ENCODE measurements at places on chromosomes 12 and 14.

GRCh38 chr12:16833376-16834015 is 227.5 kb upstream of the LMO3 start:
- DNase-seq = no peak

DNA sequence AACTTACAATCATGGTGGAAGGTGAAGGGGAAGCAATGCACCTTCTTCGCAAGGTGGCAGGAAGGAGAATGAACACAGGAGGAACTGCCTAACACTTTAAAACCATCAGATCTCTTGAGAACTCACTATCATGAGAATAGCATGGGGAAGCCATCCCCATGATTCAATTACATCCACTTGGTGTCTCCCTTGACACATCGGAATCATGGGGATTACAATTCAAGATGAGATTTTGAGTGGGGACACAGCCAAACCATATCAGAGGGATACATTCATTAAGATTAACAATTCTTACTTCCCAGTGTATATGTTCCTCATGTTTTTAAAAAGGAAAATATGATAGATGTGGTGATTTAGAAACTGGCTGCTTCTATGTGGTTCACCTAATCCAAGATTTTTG is 117.9 kb downstream of the PDE3A start:
- DNase-seq = no peak

DNA sequence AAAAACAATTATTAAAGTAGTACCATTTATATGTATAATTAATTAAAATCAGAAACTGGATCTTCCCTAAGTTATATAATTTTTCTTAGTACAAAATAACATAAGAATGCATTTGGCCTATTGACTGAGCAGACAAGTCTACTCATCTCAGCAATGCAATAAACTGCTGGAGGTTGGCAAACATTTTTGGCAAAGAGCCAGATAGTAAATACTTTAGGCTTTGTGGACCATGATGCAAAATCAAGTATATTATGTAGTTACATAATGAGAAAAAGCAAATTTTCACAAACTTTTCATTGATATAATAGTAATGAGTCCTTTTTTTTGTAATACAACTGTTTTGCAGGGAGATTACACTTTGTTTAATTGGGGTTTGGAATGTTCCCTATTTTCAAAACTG is 30.9 kb downstream of the ERGIC2 start:
- no peak for DNase-seq

GRCh38 chr12:55682087-55682796 is 25.5 kb downstream of the ITGA7 start:
- DNase-seq = no peak

GRCh38 chr14:82533351-82533750 is 999.7 kb upstream of the SEL1L start:
- DNase-seq = no peak

- no peak for DNase-seq
Measured at GRCh38 chr12:72072592-72073212, 134.1 kb downstream of the TPH2 start.

DNA sequence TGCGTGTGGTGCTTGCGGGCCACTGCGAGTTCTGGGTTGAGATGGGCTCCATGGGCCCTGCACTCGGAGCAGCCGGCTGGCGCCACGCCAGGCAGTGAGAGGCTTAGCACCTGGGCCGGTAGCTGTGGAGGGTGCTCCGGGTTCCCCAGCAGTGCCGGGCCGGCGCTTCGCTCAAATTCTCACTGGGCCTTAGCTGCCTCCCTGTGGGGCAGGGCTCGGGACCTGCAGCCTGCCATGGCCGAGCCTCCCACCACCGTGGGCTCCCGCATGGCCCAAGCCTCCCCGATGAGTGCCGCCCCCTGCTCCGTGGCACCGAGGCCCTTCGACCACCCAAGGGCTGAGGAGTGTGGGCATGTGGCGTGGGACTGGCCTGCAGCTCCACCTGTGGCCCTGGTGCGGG is 375.7 kb downstream of the NELL2 start:
- no peak for DNase-seq

DNA sequence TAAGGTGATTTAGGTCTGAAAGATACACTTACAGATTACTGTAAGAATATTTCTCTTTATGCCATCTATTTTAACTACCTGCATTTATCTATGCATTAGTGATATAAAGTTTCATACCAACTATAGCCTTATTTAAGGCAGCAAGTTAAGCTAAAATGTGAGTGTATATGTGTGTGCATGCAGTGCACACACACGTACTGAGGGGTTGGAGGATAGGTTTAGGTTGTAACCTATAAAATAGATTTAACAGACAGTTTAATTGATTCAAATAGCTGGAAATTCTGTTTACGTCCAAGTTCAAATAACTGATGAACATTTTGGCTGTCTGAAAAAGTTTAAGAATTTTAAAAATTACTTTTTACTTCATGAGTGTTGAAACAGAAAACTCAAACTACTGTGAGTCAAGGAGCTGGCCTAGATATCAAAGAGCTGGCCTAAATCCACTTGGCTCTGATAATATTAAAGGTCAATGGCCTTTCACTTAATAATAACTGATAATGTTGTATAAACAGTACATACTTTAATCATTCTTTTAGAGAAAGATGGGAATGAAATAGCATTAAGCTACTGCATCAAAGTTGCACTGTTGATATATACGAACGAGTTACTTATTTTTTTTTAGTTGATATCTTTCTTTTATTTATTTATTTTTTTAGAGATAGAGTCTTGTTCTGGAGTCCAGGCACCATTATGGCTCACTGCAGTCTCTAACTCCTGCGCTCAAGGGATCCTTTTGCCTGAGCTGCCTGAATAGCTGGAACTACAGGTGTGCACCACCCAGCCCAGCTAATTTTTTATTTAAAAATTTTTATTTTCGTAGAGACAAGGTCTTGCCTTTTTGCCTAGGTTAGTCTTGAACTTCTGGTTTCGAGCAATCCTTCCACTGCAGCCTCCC is 13.8 kb upstream of the KCNJ8 start:
- no peak for DNase-seq

- no peak for DNase-seq
Measured at GRCh38 chr12:130213249-130213648, 51.0 kb downstream of the FZD10 start.

GRCh38 chr12:78886719-78887407 is 22.3 kb downstream of the SYT1 start:
- DNase-seq = no peak

- no peak for DNase-seq
Measured at GRCh38 chr12:42756841-42757623, 167.5 kb upstream of the PRICKLE1 start.

GRCh38 chr14:94009767-94010166 is 12.7 kb downstream of the CCDC197 start:
- no peak for DNase-seq

DNA sequence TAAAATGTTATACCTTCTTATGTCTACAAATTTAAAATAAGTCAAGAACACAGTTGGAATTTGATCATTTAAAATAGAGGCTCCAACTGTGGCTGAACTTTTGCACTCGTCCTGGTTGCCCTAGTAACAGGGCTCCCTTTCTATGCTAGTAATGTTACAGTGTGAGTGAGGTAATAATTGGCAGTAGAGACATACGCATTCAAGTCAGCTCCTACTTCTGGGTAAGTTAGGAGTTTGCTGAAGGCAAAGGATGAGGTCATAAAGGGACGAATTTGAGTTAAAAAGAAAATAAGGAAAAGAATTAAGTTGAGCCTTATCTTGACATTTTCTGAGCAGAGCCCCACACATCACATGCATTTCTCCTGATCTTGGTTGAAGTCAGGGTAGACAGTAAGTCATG is 129.1 kb downstream of the TMEM117 start:
- DNase-seq = no peak

- no peak for DNase-seq
Measured at GRCh38 chr14:58397156-58397555, 1.4 kb downstream of the TOMM20L start.

- DNase-seq = peak; percentile 59
Measured at GRCh38 chr14:75307700-75308379, 29.2 kb downstream of the FOS start.

GRCh38 chr12:110698171-110698902 is 9.4 kb upstream of the HVCN1 start:
- peak; percentile 68 for DNase-seq

- no peak for DNase-seq
Measured at GRCh38 chr12:51891843-51892242, 3.9 kb downstream of the ANKRD33 start.

DNA sequence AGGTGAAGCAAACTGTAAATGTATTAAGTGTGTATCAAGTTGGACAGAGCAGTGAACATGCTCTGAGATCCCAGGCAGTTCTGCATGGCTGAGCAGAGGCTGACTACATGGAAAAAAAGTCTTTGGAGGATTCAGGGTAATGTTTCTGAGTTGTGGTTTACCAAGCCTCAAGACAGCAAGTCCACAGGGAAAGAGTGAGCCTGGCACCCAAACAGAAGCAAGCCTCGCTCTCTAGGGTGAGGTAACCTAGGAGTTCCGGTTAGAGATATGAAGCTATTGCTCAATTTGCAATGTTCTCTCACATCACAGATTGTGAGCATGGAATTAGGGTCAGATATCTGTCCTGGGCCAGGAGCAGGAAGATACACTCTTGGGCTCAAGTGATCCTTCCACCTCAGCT is 158.6 kb downstream of the MON2 start:
- no peak for DNase-seq

DNA sequence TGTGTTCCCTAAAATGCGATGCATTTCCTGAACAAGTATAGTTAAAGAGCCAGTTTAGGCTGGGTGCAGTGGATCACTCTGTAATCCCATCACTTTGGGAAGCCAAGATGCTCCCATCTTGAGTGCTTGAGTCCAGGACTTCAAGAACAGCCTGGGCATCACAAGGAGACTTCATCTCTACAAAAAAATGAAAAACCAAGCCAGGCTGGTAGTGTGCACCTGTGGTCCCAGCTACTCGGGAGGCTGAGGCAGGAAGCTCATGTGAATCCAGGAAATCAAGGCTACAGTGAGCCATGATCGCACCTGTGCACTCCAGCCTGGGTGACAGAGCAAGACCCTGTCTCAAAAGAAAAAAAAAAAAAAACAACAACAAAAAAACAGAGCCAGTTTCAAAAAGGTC is 26.3 kb downstream of the HECTD1 start:
- no peak for DNase-seq

- DNase-seq = peak; percentile 90
Measured at GRCh38 chr12:4269279-4269991, 4.1 kb upstream of the CCND2 start.

GRCh38 chr12:42612231-42612613 is 22.7 kb upstream of the PRICKLE1 start:
- DNase-seq = no peak

GRCh38 chr14:97771340-97772045 is 974.3 kb downstream of the VRK1 start:
- no peak for DNase-seq

- DNase-seq = no peak
Measured at GRCh38 chr12:28569698-28570411, 379.6 kb downstream of the CCDC91 start.

- no peak for DNase-seq
Measured at GRCh38 chr12:11894890-11895289, 175.8 kb upstream of the BCL2L14 start.

DNA sequence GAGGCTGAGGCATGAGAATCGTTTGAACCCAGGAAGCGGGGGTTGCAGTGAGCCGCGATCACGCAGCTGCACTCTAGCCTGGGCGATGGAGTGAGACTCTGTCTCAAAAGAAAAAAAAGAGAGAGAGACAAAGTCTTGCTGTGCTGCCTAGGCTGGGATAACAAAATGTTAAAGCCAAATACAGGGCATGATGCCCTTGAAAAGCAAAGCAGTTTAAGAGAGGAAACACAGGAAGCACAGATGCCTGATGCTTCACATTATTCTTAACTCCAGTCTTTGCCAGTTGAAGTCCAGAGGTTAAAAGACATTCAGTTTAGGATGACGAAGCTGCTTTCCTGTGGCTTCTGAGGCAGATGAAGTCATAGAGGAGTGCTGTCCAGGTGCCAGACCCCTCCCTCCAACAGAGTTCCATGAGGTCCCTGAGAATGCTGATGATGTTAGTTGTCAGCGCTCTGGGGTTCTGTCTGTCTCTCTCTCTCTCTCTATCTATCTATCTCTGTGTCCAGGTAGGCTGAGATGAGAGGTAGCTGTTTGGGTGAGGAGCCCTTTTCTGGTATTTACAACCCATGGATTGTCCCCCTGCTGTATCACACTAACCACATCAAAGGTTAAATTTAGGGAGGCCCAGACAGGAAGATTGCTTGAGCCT is 4.9 kb upstream of the MRPL52 start:
- no peak for DNase-seq

DNA sequence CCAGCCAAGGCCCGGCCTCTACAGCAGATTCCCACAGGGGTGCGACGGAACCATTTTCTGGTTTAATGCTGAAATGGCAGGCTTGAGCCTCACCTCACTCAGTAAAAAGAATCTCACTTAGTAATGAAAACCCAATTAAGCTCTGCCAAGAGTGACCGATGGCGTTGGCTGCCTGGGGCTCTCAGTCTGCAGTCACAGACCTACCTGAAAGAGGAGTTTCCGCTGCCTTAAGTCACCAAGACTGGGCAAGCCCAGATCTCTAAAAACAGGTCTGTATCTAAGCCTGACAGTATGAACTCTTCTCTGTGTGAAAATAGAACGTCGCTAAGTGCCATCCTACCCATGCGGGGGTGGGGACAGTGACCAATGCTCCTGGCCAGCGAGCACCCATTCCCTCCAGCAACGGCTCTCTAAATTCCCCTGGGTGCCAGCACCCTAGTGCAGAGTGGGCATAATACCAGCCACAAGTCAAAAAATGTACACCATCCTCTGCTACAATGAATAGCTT is 107.3 kb downstream of the FOXN3 start:
- no peak for DNase-seq

GRCh38 chr12:22415342-22416309 is 81.1 kb upstream of the ST8SIA1 start:
- no peak for DNase-seq

DNA sequence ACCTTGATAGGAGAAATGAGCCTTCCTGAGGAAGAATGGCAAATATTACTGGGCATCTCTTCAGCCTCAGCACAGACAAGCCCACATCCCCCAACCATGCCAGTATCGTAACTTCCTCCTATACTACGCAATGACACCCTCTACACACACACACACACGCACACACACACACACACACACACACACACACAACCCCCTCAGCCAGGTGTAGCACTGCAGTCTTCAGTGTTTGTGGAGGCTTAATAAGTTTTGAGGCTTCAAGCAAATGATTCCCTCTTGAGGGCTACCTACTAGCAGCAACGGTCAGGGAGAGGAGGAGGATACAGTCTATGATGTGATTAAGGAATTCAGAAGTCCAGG is 1.6 kb downstream of the DGKA start:
- peak; percentile 34 for DNase-seq

GRCh38 chr12:27193106-27193505 is 51.0 kb upstream of the STK38L start:
- no peak for DNase-seq

GRCh38 chr12:109627633-109628032 is 54.0 kb downstream of the MVK start:
- DNase-seq = no peak

GRCh38 chr14:99300190-99300589 is 28.2 kb upstream of the BCL11B start:
- DNase-seq = no peak
